ENCODE measurements at places on chromosomes 16 and 17. TPM values are rescaled to one million over a fixed set of nuclear protein-coding genes. Genes with fewer than 3 reads are reported as not detected.

Gene C16orf92
- polyA plus RNA-seq = not detected

DNA sequence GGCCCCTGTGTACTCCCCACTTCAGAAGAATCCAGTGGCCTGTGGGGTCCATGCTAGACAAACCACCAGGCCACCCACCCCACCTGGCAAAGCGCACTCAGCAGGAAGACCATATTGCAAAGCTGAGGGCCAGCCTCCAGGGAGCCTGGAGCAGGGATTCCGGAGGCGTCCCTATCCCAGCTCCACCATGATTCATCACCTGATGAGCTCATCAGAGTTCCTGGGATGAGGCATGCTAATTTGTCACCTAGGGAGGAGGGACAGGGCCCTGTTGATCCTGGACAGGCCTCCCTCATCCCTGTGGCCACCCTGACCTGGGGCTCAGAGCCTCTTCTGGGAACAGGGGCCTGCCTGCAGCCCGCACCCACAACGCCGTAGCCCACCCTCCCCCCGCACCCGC is 131.6 kb upstream of the PLCG2 start:
- no peak for DNase-seq

- no peak for DNase-seq
These were observed 168.0 kb upstream of the FOXF1 start for GRCh38 chr16:86342161-86342834.

DNA sequence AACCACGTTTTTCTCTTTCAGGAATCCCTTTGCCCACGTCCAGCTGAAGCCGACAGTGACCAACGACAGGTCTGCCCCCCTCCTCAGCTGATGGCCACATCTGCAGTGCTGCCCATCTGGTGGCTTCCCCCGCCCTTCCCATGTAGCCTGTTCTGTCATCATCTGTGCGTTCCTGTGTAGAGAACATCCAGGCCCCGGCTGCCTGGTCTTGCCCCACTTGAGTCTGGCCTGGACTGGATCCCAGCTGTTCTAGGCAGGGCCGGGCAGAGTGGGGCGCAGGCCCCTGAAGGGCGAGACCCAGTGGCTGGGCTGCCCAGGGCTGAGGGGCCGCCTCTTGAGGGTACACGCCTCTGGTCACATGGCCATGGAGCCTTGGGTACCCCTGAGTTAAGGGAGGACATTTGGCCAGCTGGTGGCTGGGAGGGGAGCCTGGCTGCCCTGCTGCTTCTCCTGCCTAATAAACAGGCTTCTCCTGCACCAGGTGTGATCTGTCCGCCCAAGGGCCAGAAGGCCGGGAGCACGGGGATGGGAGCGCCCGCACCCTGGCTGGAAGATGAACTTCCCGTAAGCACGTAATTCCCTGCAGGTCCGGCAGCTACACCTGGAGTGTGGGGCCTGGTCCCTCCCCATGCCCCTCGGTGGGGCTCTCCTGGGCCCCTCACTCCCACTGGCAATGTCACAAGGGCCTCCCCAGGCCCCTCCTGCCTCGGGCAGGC is 49.4 kb upstream of the PVALEF start:
- no peak for DNase-seq
